ENCODE measurements at places on chromosomes 4 and X.

DNA sequence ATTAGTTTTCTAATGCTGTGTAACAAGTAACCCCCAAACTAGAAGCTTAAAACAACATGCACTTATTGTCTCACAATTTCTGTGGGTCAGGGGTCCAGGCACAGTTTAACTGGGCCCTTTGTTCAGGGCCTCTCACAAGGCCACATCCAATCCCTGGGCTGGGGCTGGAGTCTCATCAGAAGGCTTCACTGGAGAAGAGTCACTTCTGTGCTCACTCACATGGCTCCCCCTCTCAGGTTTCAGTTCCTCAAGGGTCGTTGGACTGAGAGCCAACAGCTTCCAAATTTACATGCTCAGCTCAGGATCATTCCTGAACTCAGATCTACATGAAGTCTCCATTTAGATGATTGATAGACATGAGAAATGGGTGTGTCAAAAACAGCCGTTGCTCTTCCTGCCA lies 77.1 kb downstream of the EVC start:
- no peak for DNase-seq

DNA sequence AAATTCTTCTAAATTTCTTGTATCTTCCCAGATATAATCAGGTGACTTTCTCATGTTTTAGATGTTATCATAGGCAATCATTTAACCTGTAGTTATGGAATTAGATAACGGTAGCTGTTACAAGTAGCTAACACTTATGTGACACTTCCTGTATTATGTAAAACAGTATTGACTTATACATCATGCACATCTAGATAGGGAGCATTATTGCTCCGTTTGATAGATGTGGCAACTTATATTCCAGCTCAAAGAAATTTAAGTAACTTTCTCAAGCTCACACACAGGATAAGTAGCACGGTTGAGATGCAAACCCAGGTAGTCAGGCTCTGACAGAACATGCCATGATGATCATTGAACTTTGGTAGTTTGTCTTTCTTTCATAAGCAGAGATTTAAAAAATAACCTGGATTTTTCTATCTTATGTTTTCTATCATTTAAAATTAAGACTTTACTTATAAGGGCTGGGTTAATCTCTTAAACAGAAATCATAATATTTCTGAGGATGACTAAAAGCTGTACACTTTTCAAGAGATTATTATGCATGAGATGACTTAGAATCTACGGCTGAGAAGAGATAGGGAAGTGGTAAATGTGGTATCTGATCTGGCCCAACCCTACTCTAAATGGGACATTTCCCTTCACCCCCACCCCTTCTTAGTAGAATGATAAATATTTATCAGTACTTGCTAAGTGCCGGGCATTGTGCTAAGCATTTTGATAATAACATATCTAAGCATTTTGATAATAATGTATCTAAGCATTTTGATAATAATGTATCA lies 69.1 kb upstream of the HPGD start:
- DNase-seq, result no peak

DNA sequence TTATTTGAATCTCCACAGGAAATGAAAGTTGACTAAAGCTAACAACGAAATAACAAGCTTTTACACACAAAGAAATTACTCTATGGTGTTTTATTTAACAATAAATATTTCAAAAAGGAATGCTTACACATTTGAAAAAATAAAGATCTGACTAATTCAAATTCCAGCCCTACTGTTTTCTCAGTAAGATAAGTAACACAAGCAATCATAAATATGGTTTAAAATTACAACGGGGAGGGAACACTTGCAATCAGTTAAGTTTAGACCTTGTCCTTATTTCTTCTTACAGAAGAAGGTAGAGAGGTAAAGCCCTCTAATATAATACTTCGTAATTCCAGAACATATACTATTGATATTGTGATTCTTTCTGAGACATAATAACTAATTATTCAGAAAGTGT lies 158.5 kb downstream of the DHX15 start:
- DNase-seq, result no peak

DNA sequence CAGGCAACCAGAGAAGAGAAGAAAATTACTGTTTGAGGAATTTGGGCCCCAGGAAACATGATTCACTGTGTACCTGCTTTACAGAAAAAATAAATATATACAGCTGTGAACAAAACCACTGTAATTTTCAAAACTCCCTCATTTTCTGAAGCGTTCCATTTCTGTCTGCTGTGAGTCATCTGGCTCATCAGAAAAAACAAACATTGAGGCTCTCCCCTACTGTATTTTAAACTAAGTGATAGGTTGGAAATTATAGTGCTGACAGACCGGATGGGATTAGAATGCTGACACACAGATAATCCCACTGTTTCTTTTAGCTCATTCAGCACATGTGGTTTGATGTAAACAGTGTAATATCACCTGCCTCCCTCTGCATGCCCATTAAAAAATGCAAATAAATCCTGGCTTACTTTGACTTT lies 847.0 kb downstream of the TRIML1 start:
- DNase-seq, result no peak

DNA sequence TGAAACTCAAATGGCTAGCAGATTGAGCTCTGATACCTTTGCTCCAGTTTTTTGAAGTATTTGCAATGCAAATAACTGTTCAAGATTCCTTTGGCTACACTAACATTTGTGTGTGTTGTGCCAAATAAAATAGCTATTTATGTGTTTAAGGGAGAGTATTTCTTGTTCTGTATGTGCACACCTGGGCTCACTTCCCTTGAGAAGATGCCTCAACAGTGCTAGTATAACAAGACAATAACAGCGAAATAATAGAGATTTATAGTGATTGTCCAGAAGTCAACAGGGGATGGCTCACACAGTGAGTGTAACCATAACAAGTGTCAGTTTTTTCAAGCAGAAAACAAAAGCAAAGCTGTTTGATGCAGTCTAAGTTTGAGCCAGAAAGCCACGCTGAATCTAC lies 460.5 kb downstream of the CENPC start:
- DNase-seq, result no peak

GRCh38 chr4:21097026-21097425 lies 396.8 kb downstream of the PACRGL start:
- DNase-seq, result no peak

DNA sequence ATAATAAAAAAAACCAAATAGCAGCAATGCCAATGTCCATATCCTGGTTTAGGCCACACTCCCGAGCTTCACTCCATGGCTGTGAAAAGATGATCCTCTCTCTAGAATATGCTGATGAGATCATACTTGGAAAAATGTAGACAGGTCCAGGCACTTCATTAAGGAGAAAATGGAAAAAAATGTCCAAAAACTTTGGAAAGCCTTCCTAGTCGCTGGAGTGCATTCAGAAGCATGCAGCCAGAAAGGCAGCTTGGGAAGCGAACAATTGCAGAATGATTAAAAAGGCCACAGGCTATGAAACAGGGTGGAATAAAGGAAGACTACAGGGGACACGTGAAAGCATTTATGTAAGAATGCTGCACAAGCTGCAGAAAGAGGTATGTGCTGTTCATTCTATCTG lies 165.6 kb upstream of the HCCS start:
- no peak for DNase-seq

DNA sequence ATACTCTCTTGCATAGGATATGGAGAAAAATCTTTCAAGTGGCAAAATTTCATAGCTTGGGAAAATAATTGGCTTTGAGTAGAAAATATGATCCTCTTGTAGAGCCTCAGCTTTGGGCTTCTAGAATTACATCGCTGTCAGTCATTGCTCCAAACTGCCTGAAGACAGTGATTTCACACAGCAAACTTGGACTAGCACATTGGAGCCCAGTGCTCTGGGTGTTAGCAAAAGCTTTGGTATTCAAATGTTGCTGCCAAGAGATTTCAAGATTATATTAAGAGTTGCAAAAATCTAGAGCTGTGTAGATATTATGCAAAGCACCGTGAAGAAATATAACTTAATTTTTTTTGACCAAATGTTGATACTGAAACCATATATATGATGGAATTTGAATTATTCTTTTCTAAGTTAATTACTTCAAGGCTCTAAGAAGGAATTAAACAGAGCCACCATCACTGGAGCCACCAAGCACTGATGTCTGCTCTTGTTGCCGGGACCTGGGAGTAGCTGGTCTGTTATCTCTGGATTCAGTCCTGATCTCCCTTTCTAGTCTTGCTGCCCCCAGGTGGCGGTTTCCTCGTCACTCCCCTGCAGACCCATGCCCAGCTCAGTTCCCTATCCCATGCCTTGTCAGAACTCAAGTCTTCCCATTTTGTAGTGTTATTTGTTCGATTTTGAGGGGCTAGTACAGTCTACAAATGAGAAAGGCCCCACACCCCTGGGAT lies 260.7 kb upstream of the SFRP2 start:
- DNase-seq, result no peak

- no peak for DNase-seq
Observed at GRCh38 chrX:40852586-40852985, 117.2 kb upstream of the MED14 start.

DNA sequence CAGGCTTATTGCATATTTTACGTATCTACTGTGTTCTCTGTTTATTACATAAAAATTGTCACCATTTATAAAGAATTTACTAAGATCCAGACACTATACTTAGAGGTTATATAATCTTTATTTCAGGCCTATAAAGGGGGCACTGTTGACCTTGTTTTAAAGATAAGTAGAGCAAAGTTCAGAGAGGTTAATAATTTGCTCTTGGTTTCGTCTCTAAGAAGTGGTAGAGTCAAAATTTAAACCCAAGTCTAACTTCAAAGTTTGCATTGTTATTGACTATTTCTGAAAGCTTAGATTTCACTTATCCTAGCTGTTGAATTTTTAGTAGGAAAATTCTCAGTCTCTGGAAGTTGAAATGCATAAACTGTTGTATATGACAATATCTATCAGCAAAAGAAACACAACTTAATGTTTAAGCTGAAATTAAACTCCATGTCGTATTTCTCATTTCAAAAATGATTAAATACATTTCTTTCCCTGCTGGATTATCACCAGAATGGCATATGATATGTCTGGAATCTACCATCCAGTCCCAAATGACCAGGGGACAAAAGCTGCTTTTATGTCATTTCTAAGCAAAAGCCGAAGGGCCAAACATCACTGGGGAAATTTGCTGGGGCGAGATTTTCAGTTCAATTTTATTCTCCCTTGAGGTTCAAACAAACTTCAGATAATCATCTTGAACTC lies 138.4 kb downstream of the SLC7A11 start:
- no peak for DNase-seq

DNA sequence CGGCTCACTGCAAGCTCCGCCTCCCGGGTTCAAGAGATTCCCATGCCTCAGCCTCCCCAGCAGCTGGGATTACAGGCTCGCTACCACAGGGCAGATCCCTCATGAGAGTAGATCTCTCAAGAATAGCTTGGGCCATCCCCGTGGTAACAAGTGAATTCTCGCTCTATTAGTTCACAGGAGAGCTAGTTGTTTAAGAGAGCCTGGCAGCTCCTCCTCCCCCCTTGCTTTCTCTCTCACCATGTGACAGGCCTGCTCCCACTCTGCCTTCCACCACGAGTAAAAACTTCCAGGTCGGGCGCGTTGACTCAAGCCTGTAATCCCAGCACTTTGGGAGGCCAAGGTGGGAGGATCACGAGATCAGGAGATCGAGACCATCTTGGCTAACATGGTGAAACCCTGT lies 30.3 kb upstream of the LAP3 start:
- no peak for DNase-seq

GRCh38 chr4:26746802-26747213 lies 113.8 kb upstream of the STIM2 start:
- no peak for DNase-seq

DNA sequence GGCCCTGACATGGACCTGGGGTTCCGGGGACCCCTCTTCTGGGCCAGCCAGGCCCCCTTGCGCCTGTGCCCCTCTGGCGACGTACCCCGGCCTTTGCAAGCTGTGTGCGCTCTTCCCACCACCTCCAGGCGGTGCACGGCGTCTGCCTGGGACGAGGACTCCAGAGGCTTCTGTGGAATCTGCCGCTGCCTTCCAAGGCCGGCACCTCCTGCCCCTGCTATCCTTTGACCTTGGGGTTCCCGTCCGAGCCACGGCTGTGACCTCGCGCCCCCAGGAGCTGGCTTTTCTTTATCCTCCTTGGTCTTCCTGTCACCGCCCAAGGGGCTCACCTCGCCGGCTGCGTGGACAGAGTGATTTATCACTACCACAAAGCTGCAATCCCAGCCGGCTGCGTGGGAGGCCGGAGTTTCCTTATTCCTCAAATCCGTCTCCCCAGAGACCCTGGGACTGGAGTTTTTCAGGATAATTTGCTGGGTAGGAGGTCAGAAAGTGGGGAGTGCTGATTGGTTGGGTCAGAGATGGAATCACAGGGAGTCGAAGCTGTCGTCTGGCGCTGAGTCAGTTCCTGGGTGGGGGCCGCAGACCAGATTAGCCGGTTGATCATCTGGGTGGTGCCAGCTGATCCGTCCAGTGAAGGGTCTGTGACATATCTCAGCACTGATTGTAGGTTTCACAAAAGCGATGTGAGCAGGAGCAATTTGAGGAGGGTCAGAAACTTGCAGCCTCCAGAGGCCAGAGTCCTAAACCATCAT lies 19.8 kb upstream of the PLCXD1 start:
- no peak for DNase-seq

- no peak for DNase-seq
Observed at GRCh38 chrX:154046940-154047610, 27.4 kb upstream of the IRAK1 start.

- DNase-seq, result no peak
Observed at GRCh38 chr4:122914938-122915337, 7.5 kb downstream of the NUDT6 start.

GRCh38 chr4:99917575-99917974 lies 23.3 kb upstream of the LAMTOR3 start:
- DNase-seq, result no peak

DNA sequence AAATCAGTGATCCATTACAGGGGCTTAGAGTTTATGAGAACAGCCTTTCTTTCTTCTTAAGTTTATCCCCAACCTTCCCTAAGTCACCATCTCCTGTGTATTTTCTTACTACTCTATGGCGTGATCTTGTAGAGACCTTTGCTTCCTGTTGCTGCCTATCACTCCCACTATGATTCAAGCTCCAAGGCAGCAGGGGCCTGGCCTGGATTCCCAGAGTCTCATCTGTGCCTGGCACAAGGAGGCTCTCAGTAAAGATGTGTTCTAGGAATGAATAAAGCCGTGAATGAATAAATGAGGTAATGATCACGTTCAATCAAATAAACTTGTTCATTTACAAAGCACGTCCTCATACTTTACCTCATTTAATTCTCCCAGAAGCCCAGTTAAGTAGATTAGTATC lies 45.4 kb downstream of the CC2D2A start:
- DNase-seq, result no peak

GRCh38 chrX:54950730-54951375 lies 30.2 kb downstream of the TRO start:
- DNase-seq, result no peak

GRCh38 chr4:8401665-8402064 lies 38.9 kb downstream of the ACOX3 start:
- no peak for DNase-seq

DNA sequence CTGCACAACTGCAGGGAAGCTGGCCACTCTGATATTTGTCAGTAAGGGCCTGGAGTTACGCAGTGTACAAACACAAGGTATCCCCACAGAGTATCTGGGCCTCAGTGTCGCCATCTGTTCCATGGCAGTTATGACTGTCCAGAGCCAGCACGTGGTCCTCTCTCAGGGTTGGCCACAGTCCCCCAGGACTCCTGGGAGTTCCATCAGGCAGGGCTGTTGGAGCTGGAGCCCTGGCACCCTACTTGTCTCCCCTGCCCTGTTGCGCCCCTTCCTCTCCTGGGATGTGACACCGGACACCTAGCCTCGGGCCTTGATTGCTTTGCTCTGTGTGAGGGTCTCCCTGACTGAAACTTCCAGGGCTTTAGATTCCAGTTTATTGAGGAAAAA lies 8.4 kb downstream of the HTRA3 start:
- DNase-seq, result no peak

- DNase-seq, result no peak
Observed at GRCh38 chr4:102218656-102219055, 126.6 kb downstream of the SLC39A8 start.

GRCh38 chrX:23394421-23394820 lies 59.8 kb downstream of the PTCHD1 start:
- no peak for DNase-seq

Measured in nucleus accumbens (tissue), 56 donors.